ENCODE measurements at places on chromosomes 6 and 20.

DNA sequence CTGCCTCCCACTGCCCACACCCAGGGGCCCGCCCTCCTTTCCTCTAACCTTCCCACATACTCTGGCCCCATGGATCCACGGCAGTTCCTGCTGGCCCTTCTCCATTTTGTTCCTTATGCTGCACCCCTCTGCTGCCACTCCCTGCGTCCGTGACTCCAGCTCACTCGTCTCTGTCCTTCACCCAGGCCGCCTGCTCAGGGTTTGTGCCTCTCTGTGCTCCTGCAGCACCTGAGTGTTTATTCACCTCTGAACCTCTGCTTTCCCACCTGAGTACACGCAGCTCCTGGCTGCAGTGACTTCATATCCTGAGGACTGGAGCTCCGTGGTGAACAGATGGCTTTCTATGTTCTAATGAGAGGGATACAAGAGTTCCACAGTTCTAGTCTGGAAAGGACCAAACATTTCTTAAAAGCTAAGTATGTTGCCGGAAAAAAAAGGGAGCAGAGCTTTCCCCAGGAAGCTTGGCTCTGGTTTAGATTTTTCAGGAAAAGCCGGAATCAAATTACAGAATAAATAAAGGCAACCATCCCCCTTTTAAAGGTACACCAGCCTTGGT, 1.5 kb upstream of the GNRH2 start:
- peak; percentile 28 for DNase-seq

DNA sequence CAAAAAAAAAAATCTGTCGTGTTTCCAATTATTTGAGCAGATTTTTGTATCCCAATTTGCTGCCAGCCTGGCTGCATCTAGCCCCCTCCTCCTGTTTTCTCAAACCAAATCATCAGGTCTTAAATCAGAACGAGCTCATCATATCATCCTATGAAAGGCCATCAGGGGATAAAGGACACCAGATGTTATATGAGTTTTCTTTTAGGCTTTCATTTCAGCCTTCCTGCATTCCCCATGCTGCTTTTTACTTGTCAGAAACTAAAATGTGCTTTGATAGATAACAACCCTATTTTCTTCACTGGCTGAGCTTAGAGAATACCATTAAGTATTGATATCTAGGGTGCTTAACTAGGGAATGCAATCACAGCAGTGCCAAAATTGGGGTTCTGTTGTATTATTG, 968.4 kb upstream of the SLC35B3 start:
- DNase-seq: no peak

GRCh38 chr6:36376742-36377141, 10.7 kb downstream of the ETV7 start:
- no peak for DNase-seq

DNA sequence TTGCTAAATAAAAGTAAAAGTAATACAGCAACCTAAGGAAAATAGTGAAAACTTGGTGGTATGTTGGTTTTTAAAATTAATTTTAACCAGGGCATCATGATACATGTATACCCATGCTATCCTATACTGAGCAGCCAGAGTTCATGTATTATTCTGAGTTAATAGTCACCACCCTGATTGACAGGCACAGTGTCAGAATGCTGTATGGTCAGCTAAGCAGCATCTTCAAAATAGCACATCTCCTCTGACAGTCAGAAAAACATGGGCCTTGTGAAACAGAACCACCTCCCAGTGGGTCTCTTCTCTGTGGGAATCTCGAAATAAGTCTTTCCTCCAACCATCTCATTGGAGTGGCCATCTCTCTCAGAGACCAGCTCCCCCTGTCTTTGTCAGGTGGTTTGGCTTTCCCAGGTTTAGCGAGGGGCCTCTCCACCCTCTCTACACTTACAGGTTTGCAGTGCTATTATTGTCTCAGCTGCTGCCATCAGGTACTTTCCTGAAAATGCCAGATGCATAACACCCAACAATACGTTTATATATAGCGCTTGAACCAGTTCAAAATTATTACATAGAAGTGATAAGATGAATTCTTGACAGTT, 47.1 kb upstream of the RNF8 start:
- no peak for DNase-seq

GRCh38 chr20:63690898-63691710, 5.3 kb upstream of the TNFRSF6B start:
- DNase-seq: no peak

- DNase-seq: no peak
These were observed 510.5 kb downstream of the PHF3 start for GRCh38 chr6:64146094-64146493.

GRCh38 chr6:150267686-150268561, 100.9 kb upstream of the IYD start:
- DNase-seq: peak; percentile 74

GRCh38 chr6:77341058-77341986, 122.0 kb downstream of the HTR1B start:
- peak; percentile 32 for DNase-seq

- DNase-seq: no peak
These were observed 568 bp downstream of the CCDC170 start for GRCh38 chr6:151494235-151494935.

DNA sequence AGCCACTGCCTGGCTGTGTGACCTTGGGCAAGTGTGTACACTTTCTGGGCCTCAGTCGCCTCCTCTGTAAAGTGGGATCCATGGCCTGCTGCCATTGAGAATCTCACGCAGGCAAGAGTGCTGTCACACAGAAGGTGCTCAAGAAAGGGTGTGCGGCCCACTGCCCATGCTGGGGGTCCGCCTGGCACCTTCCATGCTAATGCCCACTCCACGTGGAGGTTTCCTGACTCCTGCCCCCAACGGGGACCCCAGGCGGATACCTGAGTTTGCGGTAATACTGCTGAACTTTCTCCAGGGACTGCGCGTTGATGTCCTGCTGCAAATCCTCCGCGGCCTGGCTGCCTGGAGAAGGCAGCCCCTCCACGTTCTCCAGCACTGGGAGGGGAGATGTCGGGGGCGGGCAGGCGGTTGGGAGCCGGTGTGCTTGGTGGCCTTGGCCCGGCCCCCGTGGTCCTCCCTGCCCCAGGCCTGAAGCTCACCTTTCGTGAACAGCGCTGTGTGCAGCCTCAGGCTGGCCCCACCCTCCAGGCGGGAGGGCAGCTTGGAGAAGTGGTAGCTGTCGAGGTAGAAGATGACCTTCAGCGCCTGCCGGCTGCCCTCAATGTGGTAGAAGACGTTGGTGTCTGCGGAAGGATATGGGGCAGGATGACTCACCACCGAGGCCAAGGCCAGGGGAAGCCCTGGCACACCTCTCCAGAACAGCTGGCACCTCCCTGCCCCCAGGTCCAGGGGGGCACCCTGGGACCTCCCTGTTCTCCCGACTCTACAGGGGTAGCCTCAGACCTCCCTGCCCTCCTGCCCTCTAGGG, 195.6 kb downstream of the PREX1 start:
- no peak for DNase-seq

DNA sequence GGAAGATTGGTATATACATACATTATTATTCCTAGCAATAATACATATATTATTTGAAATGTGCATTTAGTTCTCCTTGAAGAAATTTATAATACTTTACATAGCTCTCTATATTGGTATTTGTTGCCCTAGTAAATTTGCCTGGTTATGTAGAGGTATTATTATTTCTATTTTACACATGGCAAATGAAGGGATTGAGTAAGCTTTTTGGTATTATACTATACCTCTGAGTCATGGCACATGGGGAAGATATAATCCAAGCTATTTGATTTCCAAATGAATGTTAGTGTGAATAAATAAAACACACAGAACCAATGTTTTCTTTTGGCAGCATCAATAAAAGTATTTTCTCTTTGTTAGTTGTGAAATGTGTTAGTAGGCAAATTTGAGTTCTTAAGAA, 409.6 kb upstream of the SLC35B3 start:
- no peak for DNase-seq

DNA sequence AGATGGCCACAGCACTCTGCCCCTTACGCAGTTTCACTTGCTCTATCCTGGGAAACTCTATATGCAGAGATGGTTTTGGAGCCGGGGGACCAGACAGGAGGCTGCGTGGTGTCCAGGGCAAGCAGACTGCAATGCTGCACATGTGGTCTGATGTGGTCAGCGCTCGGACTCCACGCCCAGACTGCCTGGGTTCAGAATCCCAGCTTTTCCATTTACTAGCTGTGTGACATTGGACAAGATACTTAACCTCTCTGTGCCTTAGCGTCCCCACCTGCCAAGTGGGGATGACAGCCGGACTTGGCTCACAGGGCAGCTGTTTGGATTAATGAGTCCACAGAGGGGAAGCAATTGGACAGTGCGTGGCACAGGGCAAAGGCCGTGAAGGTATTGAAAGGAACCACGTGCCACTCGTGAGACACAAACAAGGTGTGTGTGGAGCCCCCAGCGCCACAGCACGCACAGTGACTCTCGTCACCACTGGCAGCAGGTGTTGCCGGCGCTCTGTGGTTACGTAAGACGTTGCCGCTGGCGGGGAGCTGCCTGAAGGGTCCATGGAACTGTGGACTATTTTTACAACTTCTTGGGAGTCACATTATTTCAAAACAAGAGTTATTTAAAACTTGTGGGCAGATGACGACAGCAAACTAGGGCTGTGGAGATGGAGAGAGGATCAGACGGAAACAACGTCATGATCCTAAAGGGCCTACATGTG, 201.4 kb downstream of the PREX1 start:
- DNase-seq: peak; percentile 23

GRCh38 chr6:99282479-99283062, 66.9 kb downstream of the FAXC start:
- peak; percentile 38 for DNase-seq

DNA sequence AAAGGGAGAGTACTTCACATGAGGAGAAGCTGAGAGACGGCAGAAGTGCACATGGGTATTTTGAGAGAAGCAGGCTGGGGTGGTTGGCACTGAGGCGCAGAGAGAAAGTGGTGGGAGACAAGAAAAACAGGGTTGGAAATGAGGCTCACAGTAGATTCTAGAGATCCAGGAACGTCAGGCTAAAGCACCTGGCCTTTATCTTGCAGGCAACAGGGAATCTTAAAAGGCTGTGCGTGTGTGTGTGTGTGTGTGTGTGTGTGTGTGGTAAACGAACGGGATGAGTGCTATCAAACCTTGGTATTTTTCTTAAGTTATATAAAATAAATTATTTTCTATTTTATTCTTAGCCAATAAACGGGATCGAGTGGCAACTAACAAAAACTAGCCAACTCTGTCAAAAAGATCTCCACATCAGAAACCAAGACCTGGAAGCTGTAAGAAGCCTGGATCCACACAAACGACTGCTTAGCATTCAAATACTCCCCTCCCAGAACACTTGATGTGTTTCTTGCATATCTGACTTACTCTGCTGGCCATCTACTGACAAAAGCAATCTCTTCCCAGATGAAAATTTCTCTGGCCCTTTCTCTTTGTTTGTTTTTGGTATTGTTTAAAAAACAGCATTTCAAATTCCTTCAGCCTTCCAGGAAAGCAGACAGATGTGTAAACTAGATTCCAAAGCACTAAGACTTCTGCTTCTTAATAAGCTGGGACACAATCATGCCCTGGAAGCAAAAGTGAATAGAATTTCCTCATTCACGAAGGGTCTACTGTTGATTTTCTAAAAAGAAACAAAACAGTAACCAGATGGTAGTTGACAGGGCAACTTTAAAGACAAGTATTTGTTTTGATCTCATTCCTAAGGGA, 44.8 kb upstream of the FABP7 start:
- no peak for DNase-seq

DNA sequence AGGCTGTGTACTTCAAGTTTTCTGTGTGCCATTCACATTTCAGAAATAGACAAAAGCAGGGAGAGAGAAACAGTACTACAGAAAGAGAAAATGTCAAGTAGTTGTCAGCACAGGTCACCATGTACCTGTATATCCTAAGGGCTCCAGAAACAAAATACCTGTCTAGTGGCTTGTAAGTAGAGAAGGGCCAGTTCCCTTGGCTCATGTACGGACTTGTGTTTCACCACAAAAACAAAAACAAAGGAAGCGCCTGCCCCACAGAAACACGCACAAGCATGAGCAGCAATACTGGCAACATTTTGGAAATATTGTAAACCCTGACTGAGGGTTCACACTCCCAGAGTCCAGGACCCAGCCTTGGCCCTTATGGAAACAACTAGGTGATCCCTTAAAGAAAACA, 44.3 kb downstream of the CNKSR3 start:
- no peak for DNase-seq

GRCh38 chr20:17967521-17968365, 851 bp downstream of the SNX5 start:
- peak; percentile 62 for DNase-seq

- DNase-seq: no peak
These were observed 202.6 kb downstream of the NFATC2 start for GRCh38 chr20:51339721-51340450.

Measured in fibroblast of pulmonary artery (primary cell).